Activated T-helper 1 cell treated with anti-CD3 and anti-CD28 coated beads, Interleukin-2, amount 50 U/mL, for 16 hours (primary cell): ENCODE measurements at places on chromosomes 7 and 10.
A peak's percentile ranks its signal among the peaks of the same experiment; 100 is the strongest.

- no peak for DNase-seq
Observed at GRCh38 chr10:101484175-101484745, 103.8 kb downstream of the POLL start.

- DNase-seq: no peak
Observed at GRCh38 chr7:30917216-30917893, 5.7 kb downstream of the AQP1 start.

- no peak for DNase-seq
Observed at GRCh38 chr7:45720989-45721388, 146.8 kb downstream of the ADCY1 start.

- DNase-seq: no peak
Observed at GRCh38 chr10:30228417-30229036, 120.6 kb downstream of the MTPAP start.

DNA sequence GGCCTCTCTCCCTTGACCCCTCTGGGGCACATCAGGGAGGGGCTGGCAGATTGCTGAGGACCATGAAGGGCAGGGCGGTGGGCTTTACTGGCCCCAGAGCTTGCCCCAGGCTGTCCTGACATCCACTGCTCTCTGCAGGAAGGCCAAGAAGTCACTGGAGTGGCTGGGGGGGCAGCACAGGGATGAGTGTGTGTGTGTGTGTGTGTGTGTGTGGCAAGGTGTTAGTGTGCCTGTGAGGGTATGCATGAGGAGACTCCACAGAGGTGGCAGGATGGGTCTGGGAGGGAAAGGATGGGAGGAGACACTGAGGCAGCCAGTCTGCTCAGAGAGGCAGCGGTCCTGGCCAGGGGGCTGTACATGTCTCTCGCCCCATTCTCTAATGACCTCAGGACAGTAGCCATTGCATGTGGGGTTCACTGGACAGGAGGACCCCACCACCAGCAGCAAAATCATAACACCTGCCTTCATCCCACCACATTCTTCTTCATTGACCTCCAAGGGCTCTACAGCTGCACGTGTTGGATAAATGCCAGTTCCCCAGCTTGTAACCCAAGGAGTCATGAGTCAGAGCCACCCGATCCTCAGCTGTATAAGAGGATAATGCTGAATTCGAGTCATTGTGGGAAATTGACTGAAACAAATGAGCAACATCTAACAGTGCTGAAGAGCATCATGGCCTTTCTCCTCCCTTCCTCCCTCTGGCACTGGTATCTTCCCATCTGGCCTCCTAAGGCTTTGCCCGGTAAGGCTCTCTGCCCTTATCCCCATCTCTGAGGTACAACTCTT is 720.5 kb downstream of the GRID1 start:
- DNase-seq: no peak

- DNase-seq: no peak
Observed at GRCh38 chr10:67783606-67784294, 54.2 kb downstream of the DNAJC12 start.

DNA sequence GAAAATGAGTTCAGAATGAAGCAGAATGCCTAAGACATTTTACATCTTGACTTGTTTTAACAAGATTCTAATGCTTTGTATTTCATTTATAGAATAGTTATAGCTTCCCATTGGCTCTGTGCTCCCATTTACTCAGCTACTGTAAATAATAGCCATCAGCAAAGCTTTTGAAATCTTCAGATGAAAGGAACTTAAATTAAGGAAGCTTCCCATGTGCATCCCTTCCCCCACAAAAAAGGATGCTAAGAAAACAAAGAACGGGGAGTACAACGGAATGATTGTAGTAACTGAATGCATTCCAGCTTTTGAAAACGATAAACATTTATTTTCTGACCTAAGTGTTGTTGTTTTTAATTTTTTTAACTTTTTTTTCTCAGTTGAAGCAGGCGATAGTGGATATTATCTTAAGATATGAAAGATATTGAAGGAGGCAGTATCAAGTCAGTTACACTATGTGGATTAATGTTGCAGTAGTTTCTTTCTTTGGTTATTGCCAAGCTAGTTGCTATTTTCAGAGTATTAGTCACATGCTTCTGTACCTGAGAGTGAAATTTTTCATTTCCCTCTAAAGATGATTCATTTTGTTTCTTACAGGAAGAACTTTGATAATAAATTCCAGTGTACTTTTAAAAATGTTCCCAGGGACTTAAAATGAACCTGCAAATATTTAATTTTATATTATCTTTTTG is 129.2 kb downstream of the KCND2 start:
- DNase-seq: no peak

- no peak for DNase-seq
Observed at GRCh38 chr10:43350156-43350555, 21.3 kb upstream of the FXYD4 start.

GRCh38 chr7:17318146-17318545 is 19.7 kb downstream of the AHR start:
- no peak for DNase-seq

DNA sequence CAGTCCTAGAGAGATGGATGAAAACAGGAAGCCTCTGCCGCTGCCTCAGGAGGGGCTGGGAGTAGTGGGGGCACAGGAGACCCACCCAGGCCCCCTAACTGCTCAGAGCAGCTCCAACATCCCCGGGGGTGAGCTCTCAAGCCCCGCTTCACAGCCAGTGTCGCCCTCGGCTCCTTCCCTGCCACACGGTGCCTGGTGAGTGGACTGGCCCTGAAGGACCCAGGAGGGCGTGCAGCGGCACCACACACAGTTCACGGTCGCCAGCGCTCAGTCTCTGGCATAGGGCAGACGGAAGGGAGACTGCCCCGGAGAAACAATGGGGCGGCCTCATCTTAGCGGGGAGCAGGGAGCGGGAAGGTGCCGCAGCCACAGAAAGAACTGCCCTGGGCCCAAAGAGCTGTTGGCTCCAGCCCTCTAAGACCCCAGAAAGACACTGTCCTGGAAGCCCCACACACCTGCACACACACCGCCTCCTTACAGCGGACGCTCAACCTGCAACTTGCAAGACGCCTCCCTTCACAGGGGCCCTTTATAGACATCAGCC is 1.2 kb downstream of the CLDN15 start:
- DNase-seq: no peak

DNA sequence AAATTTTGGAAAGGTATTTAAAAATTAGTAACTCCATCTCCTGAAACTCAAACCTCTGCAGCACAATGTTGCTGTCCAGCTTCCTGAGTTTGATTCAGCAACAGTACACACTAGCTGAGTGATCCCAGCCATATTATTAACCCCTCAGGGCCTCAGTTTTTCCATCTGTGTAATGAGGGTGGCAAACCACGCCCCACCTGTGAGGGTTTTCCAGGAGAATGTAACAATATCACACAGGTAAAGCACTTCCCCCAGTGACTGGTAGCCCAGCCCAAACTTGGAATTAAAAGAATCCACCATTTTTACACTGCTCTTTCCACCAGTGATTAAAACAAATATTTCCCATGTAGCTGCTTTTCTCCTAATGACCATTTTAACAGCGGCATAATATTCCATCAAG is 122.4 kb downstream of the SORBS1 start:
- no peak for DNase-seq

GRCh38 chr10:110492069-110492822 is 5.5 kb upstream of the DUSP5 start:
- no peak for DNase-seq

DNA sequence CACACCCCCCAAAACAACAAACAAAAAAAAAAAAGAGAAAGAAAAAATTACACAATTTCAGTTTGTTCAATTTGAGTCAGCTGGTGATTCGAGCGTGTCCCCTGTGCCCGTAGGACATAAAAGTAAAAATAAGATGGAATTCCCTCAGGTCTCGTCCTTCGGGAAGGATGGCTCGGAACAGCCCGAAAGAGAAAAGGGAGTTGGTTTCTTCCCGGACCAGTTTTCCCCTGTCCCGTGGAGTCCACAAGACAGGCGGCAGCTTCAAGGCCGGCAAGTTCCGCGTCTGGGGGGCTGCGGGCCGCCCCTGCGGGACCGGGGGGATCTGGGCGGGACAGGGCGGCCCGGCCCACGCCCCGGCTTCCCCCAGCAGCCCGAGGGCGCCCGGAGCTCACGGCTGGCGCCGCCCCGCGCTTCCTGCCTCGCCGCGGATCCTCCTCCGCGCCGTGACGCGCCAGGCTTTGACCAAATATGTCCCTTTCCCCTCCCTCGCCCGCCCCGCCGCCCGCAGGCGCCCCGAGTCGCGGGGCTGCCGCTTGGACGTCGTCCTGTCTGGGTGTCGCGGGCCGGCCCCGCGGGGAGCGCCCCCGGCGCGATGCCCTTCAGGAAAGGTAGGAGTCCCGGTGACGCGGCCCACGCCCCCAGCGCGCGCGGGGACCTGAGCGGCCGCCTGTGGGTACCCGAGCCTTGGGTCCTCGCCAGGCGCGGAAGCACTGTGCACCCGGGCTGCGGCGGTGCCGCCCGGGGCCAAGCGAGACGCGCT is 55.8 kb downstream of the RBM17 start:
- peak; percentile 73 for DNase-seq

DNA sequence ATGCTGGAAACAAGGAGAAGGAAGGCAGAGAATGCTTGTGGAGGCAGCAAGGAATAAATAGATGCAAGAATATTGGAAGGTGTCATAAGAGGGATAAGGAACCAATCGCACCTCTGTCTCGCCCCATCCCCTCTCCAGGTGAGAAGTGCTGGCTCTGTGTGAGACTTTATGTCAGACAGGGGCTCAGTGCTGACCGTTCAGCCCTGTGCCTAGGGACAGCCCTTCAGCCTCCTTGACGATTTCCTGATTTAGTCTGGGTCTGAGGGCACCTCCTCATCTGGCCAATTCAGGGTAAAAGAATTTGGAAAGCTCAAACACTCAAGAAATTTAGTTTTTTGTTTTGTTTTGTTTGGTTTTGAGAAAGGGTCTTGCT is 54.9 kb downstream of the FAM241B start:
- DNase-seq: no peak

DNA sequence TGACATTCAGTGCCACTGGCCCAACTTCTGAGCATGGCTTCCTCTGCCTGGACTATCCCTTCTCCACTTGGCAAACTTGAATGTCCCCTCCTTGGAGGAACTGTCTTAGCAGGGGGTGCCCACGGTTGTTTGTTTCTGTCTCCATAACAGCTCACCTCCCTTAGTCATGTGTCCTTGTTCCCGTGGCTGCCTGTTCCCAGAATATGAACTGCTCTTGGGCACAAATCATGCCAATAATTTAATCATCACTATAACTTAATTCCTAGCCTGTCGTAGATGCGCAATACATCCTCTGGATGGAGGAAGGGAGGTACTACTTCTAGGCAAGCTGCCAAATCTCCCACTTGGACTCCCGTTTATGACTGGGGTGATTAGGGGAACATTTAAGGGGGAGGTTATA is 173.1 kb downstream of the MYOF start:
- DNase-seq: no peak

- no peak for DNase-seq
Observed at GRCh38 chr7:15130666-15131541, 228.4 kb upstream of the DGKB start.

- DNase-seq: no peak
Observed at GRCh38 chr7:93914581-93915066, 6.9 kb upstream of the GNG11 start.

GRCh38 chr7:92412745-92413144 is 34.5 kb upstream of the GATAD1 start:
- DNase-seq: no peak

GRCh38 chr7:25347360-25348066 is 119.2 kb upstream of the NPVF start:
- no peak for DNase-seq

GRCh38 chr10:131406676-131407392 is 95.3 kb upstream of the TCERG1L start:
- no peak for DNase-seq

DNA sequence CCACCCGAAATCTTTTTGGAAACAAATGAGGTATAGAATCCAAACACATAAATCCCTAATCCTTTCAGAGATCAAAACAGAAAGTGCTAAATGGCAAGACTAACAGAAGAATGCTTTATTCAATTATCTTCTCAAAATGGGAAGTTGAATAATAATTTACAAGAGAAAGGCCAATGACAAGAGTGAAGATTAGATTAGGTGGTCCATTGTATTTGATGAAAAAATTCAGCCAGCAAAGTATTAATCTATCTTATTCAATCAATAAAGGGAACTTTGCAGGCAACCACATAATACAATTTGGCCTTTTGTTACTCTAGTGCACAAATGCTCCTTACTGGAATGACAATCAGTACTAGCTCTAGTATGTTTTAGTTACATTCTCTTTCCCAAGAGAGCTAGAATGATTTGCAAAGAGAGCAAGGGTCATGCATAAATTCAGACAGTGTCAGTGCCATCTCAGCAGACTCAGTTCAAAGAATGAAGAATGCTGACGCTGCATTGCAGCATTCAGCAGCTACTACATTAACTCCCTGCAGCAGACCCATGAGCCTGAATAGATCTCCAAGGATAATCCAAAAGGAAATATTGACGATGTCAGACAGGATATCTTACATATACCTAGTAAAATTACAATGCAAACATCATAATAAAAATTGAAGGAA is 131.8 kb downstream of the ANK3 start:
- DNase-seq: no peak

DNA sequence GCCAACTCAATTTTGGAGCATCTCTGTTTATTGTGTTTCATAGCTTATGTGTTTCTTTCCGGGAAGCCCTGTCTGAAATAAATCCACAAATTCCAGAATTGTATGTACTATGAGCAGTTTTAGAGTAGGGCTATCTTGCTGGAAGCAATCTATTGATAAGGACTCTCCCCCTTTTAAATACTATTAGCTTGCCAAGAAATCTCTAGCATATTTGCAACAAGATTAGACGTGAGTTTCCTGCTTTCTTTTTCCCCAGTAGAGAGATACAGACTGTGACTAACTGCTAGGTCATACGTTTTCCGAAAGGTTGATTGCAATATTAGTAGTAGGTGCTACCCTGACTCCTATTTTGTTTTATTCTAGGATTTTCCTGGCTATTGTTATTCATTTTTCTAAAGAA is 277.0 kb downstream of the MALRD1 start:
- no peak for DNase-seq

- no peak for DNase-seq
Observed at GRCh38 chr10:65234261-65234660, 1691.6 kb upstream of the LRRTM3 start.

GRCh38 chr10:22479419-22479818 is 134.1 kb downstream of the SPAG6 start:
- no peak for DNase-seq

- DNase-seq: no peak
Observed at GRCh38 chr7:110637252-110637651, 453.7 kb upstream of the LRRN3 start.

DNA sequence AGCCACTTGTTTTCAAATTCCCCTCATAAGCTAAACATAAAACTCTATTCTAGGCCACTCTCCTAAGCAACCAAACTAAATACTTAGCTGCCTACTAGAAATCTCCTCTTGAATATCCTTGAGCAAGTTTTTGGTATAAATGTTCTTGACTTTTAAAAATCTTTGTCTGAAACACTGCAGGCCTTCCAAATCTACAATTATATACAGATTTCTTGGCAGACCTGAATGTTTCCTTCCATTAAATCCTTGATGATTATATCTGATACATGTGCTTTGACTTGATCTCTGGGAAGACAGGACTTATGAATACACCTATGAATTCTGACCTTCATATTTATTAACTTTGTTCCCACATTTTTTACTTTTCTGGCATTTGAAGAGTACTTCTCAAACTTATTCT is 314.5 kb downstream of the CACNA2D1 start:
- no peak for DNase-seq

GRCh38 chr7:114922026-114922651 is at the start of gene MDFIC:
Gene MDFIC (plus strand): TSS chr7:114922094. CDS start chr7:114923034, 940 bp downstream.
- DNase-seq: peak; percentile 60

- DNase-seq: no peak
Observed at GRCh38 chr7:77284616-77285015, 85.0 kb upstream of the FGL2 start.
